ENCODE measurements at places on chromosomes 16 and 17.

GRCh38 chr16:65600629-65601028 is 478.8 kb upstream of the CDH11 start:
- DNase-seq, result no peak

GRCh38 chr17:75249564-75249963 is 11.8 kb downstream of the GGA3 start:
- DNase-seq, result peak; percentile 38

DNA sequence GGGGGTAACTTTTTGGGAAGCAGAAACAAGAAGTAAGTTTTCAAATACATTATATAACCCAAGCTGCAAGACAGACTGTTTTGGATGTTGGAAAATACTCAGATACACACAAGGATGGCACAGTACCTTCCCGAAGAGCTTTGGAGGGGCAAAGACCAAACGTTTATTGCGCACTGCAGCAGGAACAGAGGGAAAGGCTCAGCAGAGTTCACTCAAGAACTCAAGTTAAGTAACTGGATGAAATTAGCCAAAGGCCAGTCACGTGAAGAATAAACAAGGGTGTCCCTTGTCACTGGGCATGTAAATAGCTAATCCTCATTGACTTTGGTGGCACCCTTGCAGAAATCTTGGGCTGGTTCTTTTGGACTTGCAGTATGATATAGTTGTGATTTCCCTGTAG is 2.8 kb downstream of the PDK2 start:
- no peak for DNase-seq

DNA sequence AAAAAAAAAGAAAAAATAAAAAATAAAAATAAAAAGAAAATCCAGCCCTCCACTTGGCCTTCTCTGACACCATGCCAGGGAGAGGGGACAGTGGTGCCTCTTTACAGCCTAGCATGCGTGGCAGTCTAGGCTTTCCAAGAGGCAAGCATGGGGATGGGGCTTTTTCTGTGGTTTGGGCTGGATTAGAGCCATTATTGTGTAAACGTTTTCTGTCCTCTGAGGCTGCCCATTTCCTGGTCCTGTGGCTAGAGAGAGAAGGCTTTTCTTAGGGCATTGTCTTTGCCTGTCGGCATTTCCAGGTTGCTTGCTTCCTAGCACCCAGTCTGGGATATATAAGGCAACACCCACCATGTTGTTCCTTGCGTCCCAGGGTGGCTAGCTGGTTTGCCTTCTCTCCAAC is 2.7 kb upstream of the DHRS7B start:
- no peak for DNase-seq

DNA sequence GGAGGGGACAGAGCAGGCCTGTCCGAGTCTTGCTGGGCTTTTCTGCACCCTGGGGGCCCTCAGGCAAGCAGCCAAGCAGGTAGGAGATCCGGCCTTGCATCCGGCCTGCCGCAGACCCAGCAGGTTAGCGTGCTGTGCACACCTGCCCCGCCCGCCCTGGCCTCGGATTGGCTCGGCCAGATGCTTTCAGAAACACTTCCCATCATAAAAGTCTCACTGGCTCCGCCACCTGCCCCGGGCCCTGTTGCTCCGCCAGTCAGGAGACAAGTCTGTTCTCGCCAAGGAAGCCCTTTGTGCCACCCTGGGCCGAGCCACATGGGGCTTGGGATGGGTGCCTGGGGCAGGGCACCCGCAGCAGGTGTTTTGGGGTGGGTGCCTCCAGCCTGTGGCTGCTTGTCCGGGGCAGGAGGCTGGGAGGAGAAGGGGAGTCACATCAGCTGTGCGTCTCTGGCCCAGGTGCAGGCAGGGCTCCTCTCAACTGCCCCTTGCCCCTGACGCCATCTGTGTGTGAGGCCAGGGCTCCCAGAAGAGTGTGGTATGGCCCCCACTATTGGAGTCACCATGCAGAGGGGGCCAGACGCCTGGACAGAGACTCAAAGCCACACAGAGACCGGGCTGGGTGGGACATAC is 228.2 kb upstream of the GSE1 start:
- no peak for DNase-seq

- DNase-seq, result no peak
Measured at GRCh38 chr16:88923926-88924833, 52.8 kb downstream of the CBFA2T3 start.

DNA sequence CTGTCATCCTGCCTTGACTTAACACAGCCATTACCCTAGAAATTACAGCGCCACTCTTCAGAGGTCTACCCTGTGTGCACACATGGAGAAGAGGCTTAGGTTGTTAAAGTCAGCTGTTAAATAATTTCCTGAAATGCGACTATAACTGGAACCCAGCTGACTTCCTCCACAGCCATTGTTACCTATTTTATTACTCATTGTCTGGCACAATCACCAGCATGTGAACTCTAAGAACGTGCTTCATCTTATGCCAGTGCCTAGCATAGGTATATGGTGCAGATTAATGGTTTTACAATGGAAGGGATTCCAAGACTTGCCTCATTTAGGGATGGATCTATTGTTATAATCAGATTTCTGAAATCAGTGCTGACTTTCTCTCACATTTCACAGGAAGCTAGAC is 11.9 kb downstream of the RDM1 start:
- DNase-seq, result no peak

- no peak for DNase-seq
Measured at GRCh38 chr16:84055366-84055765, 12.8 kb upstream of the SLC38A8 start.

DNA sequence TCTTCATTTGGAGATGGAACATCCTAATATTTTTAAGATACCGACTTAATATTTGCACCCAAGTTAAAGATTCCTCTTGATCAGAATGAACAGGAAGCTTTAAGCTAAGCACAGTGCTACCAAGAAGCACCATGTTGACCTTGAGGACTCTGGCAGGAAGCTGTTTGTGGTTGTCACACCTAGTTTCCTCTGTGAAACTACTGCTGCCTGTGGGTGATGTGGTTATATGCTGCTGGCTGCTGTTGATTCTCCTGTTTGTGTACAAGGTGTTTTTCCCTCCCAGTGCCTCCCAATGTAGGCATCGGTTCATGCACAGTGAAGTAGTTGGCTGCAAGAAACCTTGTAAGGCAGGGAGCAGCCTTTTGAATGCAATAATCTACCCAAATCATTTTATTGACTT is 23.4 kb downstream of the RBL2 start:
- DNase-seq, result no peak

- DNase-seq, result peak; percentile 42
Measured at GRCh38 chr16:89721546-89722391, 432 bp downstream of the ZNF276 start.

GRCh38 chr17:61731330-61731729 is 132.0 kb downstream of the BRIP1 start:
- no peak for DNase-seq

DNA sequence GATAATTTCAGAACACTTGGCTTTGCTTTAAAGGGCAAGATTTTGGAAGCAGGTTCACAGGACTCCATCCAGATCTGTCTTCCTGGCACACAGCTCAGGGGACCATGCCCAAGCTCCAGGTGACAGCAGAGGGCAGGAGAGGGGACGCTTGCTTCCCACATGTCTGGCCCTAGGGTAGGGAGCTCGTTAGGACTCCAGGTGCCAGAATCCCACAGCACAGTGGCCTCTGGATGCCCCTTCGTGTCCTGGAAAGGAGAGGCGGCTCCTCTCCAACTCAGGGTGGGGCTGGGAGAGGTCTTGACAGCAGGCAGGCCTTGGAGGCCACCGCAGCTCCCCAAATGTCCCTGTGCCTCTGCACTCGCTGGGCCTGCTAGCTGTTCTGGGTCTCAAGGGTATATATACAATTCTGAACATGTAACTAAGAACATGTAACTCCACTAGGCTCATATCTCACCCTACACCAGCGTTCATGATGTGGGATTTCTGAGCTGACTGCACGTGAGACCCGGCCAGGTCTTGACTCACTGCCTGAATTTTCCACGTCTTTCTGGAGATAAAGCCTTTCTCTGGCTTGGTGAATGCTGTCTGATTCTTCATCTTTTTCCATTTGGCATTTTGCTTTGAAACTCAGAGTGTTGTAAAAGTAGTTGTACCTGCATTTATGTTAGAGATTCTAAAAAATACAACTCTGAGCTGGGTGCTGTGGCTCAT is 52.8 kb downstream of the MARCHF10 start:
- DNase-seq, result no peak

- DNase-seq, result no peak
Measured at GRCh38 chr16:50219402-50219975, 46.9 kb upstream of the ADCY7 start.

- DNase-seq, result no peak
Measured at GRCh38 chr16:704552-705380, 835 bp downstream of the FBXL16 start.

- no peak for DNase-seq
Measured at GRCh38 chr16:2147378-2147777, 1.0 kb upstream of the RAB26 start.

GRCh38 chr17:50079334-50080095 is 15.6 kb upstream of the PDK2 start:
- peak; percentile 88 for DNase-seq

DNA sequence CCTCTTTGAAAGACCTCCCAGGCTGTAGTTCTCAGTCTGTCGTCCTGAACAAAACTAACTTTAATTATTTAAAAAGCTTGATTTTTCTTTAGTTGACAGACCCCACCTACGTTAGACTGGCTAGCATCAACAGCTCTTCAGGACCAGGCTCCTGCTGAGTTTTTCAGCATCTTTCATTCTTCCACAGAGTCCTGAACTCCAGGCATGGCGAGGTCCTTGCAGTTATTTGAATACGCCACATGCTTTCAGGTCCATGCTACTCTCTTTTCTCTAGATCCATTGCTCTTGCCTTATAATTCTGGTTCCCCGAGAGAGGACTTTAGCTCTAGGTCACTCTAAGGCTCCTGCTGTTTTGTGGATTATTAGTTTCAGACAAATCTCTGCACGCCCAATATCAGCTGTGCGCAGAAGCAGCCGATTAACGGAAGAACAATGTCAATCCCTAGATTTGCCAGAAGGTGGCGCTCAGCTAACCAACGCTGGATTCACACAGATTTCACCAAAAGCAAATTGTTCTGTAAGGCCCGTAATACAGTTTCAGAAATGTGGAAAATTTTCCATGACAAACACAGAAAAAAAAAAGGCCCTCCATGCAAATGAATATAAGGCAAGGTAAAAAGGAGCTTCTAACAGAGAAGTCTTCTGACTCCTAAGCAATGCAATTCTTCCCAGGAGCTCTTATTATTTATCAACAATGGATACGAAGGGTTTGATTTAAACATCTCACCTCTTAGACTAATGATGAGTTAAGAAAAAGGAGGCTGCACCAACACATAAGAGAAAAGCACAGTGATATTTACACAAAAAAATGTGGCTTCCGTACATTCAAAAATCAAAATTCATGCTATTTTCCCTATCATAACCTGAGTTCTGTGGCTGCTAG is 33.5 kb upstream of the BCO1 start:
- peak; percentile 71 for DNase-seq

- DNase-seq, result no peak
Measured at GRCh38 chr17:19660219-19660870, 11.8 kb downstream of the ALDH3A2 start.

DNA sequence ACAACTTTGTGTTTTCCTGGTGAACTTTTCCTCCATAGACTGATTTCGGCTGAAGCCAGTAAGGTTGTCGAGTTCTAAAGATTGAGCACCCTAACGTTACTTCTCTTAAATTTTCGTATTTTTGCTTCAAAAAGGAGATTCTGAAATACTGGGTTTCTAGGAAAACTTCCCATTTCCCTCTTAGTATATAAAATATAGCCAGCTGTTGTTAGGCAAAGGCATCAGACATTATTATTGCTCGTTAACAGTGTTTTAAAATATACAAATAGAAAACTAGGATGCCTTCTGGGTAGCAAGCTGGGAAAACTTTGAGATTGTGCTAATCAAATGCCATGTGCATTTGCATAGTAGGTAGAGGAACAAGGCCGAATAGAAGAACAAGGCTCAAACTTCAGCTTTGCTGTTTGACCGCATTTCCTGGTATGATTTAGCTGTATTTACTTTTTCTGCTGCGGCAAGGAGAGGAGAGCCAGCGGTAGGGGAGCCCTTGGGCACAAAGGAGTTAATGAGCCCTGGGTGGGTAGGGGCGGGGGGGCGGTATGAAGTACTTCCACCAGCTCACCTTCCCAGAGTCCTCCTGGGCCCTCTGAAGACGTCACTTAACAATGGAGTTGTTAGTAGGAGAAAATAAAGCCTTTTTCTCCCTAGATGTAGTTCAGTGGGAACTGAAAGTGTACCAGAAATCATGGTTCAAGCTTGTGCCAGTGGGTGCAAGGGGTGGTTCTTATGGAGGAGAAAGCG is 151.9 kb downstream of the MSI2 start:
- no peak for DNase-seq

DNA sequence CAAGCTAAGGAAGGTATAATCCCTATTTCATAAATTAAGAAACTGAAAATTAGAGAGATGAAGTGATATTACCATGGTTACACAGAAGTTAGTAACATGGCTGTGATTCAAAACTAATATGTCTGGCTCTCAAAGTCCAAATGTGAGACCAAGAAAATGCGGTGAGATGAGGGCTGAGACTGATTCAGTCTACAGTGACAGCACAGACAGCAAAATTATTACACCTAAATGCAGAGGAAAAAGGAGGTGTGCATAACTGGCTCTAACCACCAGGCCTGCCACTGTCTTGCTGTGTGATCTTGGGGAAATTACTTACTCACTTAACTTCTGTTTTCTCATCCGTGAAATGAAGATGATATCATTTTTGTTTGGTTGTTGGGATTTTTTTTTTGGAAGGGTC is 270.0 kb upstream of the SOX9 start:
- DNase-seq, result no peak

- DNase-seq, result no peak
Measured at GRCh38 chr17:58413684-58414083, 3.6 kb downstream of the RNF43 start.

DNA sequence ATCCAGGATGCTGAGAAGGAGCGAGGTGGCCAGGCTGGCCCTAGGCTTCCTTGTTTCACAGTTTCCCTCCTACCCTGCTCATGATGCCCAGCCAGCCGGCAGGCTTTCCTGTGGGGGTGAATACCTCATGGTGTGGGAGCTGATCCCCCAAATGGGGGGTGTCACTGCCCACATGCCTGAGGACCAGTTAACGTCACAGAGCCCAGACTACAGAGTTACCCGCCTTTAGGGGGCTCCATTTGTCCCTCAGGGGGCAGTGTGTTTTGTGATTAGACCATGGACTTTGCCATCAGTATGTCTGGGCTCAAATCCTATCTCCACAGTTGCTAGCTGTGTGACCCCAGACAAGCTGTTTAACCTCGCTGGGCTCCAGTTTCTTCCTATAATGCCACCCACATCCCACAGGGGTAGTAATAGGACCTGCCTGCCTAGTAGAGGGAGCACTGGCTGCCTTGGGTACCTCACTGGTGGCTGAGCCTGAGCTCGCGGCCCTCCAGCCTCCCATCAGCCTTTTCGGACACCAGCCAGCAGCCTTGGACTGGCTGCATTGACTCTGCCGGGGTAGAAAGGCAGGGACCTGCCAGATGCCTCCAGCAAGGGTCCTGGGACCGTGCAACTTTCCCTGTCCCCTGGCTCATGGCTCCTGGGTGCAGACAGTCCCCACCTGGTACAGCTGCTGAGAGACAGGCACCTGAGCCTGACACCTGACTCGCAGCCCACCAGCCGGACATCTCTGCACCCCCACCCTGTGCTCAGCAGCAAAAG is 87.5 kb upstream of the GSE1 start:
- DNase-seq, result no peak

All from SK-MEL-5 (cell line).